Stimulated activated CD4-positive, alpha-beta T cell treated with anti-CD3 and anti-CD28 coated beads, Interleukin-1b, Interleukin-23, amount 100 ng/mL, for 4 hours (primary cell): ENCODE measurements at places on chromosomes 4 and X.

DNA sequence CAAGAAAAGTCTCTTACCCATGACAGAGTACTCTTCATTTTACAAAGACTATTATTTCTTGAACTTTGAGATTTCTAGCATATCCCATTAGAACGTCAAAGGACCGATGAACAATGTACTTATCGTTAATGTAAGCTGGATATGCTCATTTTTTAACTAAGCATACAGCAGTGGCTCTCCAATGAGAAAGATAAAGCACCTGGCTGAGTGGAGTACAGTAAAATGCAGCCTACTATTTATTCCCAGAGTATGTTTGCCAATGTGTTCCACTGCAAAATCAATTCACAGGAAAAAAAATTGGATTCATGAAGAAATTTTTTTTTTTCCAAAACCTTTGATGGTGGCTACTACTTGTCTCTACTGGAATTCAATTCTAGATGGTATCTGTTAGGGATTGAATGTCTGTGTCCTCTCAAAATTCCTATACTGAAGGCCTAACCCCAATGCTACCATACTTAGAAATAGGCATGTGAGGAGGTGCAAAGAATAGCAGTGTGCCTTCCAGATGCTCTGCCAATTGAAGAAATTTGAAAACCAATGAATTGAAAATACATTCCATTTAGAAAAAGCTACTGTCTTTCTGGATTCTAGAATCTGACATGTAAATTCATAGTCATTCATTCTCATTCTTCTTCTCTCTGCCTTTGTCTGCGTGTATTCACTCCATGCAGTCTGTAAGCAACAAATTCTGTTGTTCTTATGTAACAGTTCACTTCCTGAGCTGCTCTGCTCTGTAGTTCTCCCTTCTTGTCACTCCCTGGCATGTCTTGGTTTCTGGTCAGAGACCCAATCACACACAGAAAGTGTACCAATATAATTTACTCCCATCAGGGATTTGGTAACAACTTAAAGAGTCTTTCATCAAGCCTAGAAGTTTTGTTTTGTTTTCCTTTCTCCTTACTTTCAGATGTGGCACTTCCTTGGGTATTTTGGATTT lies 61.4 kb downstream of the PAPSS1 start:
- DNase-seq = no peak

- no peak for DNase-seq
Observed at GRCh38 chr4:54677416-54677815, 19.7 kb downstream of the KIT start.

GRCh38 chr4:10346023-10346422 lies 111.2 kb downstream of the ZNF518B start:
- DNase-seq = no peak

- no peak for DNase-seq
Observed at GRCh38 chrX:84182516-84182915, 5.5 kb downstream of the RPS6KA6 start.

- DNase-seq = no peak
Observed at GRCh38 chr4:145805490-145805889, 125.5 kb downstream of the C4orf51 start.

DNA sequence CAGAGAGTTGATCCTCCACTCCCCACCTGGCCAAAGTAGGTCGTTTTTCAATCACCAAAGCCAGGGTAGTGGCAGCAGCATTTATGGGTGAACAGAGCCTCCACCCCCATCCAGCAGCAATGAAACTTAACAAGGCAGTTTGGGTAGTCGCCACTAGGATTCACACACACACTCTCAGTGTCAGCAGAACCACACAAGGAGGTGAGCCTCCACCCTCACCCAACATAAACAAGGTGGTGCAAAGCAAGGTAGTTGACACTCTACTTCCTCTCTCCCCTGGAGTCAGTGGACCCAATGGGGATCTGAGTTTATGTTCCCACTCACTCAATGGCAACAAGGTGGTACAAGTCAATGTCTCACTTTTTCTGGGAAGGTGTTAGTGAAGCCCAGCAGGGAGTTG lies 50.4 kb upstream of the CCDC149 start:
- DNase-seq = no peak

DNA sequence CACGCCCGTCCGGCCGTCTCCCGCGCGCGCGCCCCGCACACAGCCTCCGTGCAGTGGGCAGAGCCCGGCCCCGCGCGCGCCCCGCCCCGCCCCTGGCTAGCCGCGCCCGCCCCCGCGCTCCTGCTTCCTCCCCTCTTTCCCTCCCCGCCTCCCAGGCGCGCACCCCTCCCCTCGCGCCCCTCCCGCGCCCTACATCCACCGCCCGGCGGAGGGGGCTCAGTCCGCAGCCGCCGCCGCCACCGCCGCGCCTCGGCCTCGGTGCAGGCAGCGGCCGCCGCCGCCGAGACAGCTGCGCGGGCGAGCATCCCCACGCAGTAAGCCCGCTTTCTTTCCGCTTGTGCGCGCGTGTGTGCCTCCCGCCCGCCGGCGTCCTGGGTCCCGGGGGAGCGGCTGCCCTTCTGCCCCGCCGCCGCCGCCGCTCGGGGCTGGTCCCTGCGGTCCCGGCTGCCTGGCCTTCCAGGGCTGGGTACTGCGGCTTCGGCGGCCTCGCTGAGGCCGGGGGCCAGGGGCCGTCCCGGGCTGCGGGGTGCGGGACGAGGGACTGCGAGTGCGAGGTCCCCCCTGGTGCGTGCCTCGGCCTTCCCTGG lies at the start of gene FHL1:
Gene FHL1, plus strand, starts transcription at position 219 of the 587 bp plus-strand sequence.
- peak; percentile 42 for DNase-seq

- DNase-seq = no peak
Observed at GRCh38 chr4:143438710-143439109, 74.8 kb upstream of the SMARCA5 start.

DNA sequence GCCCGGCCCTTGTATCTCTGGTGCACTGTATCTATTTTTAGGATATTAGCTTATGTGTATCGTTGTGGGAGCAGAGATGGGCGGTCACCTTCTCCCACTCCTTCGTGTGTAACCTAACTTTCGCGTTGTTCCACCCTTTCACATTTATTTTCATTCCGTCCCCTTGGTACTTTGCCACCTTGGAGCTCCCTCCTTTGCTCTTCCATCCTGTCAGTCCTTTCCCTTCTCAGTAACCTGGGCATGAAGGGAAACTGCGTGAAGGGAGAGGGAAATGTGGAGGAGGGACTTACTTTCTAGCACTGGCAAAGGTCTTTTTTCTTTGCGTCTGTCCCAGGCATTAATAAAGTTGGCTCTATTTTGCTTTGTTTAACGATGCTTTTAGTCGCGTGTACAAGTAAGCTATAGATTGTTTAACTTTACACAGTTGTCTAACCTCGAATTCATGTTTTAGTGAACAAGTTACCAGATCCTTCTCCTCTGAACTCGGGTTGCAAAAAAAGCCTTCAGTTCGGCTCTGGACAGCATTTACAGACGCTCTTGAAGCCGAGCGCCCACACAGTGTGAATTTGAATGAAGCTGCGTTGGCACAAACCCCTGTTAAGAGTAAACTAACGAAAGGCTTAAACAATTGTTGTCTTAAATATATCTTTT lies 3.9 kb downstream of the PCDH10 start:
- no peak for DNase-seq

DNA sequence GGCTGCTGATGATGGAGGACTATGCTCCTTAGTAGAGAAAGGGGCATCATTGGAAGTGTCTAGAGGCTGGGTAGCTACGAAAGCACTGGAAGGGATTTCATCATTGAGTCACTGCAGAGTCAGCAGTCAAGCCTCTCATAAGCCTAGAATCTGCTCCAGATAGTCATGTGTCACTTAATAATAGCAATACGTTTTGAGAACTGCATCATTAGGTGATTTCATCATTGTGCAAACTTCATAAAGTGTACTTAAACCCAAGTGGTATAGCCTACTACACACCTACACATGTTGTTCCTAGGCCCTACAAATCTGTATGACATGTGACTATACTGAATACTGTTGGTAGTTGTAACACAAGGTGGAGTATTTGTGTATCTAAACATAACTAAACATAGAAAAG lies 165.6 kb downstream of the PTTG2 start:
- no peak for DNase-seq

GRCh38 chr4:8198206-8198905 lies 734 bp upstream of the SH3TC1 start:
- DNase-seq = no peak

GRCh38 chr4:11261066-11261850 lies 167.4 kb downstream of the HS3ST1 start:
- DNase-seq = no peak

DNA sequence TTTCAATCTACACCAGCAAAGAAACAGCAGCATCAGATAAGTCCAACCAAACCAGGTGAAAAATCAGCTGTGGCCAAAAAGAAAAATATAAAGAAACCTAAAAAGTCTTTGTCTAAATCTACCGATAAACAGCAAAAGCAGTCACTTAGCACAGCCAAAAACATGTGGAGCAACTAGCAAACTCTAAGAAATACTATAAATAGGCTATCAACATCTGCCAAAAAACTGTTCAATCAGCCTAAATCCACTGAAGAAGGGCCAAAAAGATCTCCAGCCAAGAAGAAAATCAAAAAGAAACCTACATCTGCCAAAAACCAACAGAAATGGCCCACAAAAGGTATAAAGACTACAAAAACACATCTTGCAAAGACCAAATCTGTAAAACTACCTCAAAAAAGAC lies 36.7 kb upstream of the CABS1 start:
- no peak for DNase-seq

GRCh38 chr4:189420572-189420971 lies 520.1 kb upstream of the FRG1 start:
- no peak for DNase-seq

GRCh38 chr4:169745291-169745690 lies 12.5 kb downstream of the HPF1 start:
- no peak for DNase-seq

DNA sequence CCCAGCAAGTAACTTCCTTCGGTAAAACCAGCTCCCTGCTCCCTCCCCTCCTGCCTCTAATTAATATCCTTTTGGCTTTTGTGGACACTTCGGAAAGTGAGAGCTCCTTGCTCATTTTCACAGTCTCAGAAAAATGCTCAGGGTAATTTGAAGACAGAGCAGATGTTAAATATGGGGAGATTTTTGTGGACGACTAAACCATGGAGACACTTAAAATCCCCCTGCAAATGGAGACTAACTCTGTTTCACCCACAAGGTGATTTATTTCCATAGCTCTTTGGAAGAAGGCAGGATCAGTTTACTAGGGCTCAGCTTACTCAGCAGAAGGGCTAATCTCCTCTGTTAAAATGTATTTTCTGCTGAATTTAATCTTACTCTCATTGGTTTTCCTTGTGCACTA lies 12.2 kb upstream of the AMOT start:
- no peak for DNase-seq

DNA sequence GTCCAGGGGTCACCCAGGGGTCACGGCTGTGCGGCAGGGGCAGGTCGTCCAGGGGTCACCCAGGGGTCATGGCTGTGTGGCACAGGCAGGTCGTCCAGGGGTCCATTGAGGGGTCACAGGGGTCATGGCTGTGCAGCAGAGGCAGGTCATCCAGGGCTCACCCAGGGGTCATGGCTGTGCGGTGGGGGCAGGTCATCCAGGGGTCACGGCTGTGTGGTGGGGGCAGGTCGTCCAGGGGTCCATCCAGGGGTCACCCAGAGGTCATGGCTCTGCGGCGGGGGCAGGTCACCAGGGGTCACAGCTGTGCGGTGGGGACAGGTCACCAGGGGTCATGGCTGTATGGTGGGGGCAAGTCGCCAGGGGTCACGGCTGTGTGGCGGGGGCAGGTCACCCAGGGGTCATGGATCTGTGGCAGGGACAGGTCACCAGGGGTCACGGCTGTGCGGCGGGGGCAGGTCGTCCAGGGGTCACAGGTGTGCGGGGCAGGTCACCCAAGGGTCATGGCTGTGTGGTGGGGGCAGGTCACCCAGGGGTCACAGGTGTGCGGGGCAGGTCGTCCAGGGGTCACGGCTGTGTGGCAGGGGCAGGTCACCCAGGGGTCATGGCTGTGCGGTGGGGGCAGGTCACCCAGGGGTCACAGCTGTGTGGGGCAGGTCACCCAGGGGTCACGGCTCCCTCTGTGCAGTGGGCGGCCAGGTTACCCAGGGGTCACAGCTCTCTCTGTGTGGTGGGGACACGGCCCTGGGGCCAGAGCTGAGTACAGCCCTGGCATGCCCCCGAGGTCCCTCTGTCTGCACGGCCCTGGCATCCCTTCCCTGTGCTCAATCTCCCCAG lies 16.0 kb downstream of the ATP5ME start:
- DNase-seq = no peak

GRCh38 chrX:129606918-129607317 lies 47.8 kb downstream of the APLN start:
- peak; percentile 34 for DNase-seq

DNA sequence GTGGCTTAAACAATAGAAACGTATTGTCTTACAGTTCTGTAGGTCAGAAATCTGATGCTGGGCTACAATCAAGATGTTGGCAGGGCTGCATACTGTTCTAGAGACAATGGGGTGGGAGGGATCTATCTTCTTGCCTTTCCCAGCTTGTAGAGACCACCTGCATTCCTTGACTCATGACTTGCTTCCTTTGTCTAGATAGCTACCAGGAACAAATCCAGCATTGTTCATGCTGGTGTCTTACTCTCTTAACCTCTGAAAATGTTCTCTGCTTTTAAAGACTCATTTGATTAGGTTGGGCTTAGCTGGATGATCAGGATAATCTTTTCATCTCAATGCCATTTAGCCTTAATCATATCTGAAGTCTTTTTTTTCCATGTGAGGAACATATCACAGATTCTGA lies 169.0 kb downstream of the ZNF330 start:
- no peak for DNase-seq

- no peak for DNase-seq
Observed at GRCh38 chr4:99395595-99396364, 39.4 kb downstream of the ADH7 start.

DNA sequence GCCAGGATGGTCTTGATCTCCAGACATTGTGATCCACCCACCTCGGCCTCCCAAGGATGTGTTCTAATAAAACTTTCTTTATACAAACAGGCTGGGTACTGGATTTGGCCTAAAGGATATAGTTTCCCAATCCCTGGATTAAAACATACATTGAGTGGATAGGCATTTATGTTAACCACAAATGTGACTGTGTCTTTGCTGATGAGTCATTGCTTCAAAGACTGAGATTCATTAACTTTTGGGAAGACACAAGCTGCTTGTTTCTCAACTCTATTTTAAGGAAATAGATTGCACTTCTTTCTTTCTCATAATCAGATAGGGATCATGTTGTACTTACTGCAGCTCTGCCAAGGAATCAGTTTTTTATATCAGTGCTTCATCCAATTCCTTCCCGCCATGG lies 131.3 kb upstream of the AGA start:
- DNase-seq = no peak

- no peak for DNase-seq
Observed at GRCh38 chr4:128854433-128854832, 44.9 kb downstream of the JADE1 start.

- no peak for DNase-seq
Observed at GRCh38 chr4:16672421-16672820, 226.0 kb downstream of the LDB2 start.

GRCh38 chr4:37985730-37986275 lies 25.6 kb downstream of the PTTG2 start:
- DNase-seq = no peak

DNA sequence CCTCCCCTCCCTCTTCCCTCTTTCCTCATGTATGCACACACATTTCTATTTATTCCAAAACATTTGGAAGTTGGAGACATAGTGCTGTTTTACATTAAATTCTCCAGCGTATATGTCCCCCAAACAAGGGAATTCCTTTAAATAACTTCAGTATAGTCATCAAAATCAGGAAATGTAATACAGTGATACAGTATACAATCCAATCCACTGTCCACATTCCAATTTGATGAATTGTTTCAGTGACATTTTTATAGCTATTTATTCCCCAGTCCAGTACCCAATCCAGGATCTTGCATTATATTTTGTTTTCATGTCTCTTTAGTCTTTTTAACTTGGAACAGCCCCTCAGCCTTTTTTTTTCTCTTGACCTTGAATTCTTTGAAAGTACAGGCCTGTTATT lies 233.0 kb downstream of the DKK2 start:
- DNase-seq = no peak

- DNase-seq = no peak
Observed at GRCh38 chr4:791252-791897, 34.6 kb downstream of the CPLX1 start.
